ENCODE measurements at places on chromosomes 7 and 10.
A peak's percentile ranks its signal among the peaks of the same experiment; 100 is the strongest.

- no peak for DNase-seq
Measured at GRCh38 chr7:139909379-139910050, 80.5 kb downstream of the TBXAS1 start.

DNA sequence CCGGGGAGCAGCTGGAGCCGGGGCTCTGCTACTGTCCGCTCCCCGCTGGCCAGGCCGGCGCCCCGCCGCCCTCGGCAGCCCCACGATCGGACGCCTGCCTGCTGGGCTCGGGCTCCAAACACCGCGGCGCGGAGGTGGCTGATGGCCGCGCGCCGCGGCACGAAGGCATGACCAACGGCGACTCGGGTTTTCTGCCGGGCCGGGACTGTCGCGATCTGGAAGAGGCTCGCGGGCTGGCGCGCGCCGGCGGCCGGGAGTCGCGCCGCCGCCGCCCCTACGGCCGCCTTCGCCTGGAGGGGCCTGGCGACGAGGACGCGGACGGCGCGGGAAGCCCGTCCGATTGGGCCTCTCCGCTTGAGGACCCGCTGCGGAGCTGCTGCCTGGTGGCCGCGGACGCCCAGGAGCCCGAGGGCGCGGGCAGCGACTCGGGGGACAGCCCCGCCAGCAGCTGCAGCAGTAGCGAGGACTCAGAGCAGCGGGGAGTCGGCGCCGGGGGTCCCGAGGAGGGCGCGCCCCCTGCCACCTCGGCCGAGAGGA is 570 bp downstream of the TBC1D12 start:
- no peak for DNase-seq

- peak; percentile 36 for DNase-seq
Measured at GRCh38 chr10:79507440-79508167, 4.7 kb upstream of the EIF5AL1 start.

- DNase-seq, result no peak
Measured at GRCh38 chr7:135414208-135414607, 95.7 kb downstream of the CNOT4 start.

- no peak for DNase-seq
Measured at GRCh38 chr7:86282014-86282682, 361.6 kb upstream of the GRM3 start.

DNA sequence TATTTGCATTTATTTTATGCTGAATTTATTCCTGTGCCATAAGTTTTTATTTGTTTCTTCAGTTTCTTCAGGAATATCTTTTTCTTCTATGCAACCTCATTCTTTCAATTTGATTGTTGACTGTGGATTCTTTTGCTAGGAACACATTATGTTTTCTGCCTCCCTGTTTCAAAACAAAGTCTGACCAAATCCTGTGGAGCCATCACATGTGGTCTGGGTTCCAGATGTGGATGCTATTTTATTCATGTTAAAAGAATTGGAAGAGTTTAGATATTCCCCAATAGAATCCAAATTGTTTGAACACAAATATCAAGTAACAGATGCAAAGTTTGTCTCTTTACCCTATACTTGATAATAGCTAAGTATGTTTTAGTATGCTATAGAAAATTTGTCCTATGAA is 56.8 kb upstream of the LRRC17 start:
- DNase-seq, result no peak

GRCh38 chr10:132549371-132549770 is 11.8 kb downstream of the INPP5A start:
- DNase-seq, result peak; percentile 3

DNA sequence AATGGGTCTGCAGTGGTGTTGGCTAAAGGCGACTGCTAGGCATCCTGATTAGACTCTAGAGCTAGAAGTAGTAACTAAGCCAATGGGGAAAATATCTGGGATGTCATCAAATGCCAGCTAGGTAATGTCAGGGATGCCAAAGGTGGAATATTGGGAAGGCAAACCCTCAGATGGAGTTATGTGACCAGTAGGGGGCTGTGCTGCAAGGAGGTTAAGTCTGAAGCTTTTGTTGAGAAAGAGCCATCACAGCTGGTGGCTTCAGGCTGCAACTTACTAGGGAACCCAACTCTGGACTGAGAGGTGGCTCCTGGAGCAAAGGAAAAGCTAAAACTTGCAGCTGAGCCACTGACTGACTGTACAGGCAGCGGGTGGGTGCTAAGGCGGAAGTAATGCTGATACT is 576.9 kb upstream of the GHITM start:
- no peak for DNase-seq

- no peak for DNase-seq
Measured at GRCh38 chr10:88292185-88292514, 291.0 kb downstream of the RNLS start.

DNA sequence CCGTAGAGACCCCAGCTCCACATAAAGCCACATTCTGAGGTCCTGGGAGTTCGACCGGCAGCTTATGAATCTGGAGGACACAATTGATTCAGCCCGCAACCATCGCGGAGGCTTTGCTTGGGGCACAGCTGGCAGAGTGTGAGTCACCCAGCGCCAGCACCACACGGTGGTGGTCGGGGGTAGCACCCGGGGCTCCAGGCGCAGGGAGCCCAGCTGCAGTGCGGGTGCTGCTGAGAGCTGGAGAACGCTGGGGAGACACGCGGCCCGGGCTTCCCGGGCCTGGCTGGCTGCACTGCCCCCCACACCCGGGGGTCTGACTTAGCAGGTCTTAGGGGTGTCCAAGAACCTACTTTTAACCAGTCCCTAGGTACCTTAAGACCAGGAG is 87.9 kb downstream of the PAXIP1 start:
- no peak for DNase-seq

GRCh38 chr7:120550494-120551048 is 277.6 kb downstream of the KCND2 start:
- DNase-seq, result peak; percentile 7

DNA sequence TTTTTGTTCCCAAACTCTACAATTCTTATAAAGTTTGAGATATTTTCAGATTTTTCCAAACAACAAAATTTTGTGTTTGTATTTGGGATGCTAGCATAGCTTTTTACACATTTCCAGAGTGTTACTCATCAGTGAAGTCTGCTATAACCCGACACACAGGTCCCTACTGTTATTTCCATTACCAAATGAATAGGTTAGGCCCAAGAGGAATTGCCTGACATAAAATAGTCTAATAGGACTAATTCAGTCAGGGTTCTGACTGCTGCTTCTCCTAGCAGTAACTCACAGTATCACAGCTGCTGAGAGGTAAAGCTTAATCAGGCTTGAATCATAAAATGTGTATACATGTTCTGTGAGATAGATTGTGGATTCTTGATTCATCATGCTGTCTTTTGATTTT is 49.1 kb upstream of the STRIP2 start:
- DNase-seq, result no peak

GRCh38 chr10:29496341-29497162 is 138.2 kb downstream of the SVIL start:
- DNase-seq, result no peak

GRCh38 chr7:91267171-91267955 is 3.1 kb downstream of the FZD1 start:
- no peak for DNase-seq

DNA sequence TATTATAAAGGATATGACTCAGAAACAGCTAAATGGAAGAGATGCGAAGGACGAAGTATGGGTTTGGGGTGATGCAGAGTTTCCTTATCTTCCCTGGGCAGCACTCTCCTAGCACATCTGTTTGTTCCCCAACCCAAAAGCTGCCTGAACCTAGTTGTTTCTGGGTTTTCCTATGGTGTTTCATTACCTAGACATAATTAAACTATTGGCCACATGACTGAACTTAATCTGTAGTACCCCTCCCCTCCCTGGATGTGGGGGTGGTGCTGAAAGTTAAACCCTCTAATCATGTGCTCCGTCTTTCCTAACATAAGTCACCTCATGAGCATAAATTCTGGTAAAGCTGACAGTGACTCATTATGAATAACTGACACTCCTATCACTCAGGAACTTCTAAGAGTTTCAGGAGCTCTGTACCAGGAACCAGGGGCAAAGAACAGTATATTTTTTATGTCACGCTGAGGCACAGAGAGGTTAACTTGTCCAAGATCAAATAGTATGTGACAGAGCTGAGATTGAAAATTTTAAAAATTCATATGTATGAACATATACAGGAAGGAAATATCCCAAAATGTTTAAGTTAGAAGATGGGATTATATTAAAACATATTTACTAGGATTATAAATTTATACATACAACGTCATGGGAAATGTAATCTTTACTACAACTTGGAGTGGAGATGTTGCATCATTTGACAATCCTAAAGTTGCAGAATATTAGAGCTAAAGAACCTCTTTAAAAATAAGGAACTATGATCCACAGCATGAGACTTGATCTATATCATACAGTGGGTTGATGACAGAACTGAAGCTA is 4.8 kb downstream of the STRIP2 start:
- DNase-seq, result no peak

DNA sequence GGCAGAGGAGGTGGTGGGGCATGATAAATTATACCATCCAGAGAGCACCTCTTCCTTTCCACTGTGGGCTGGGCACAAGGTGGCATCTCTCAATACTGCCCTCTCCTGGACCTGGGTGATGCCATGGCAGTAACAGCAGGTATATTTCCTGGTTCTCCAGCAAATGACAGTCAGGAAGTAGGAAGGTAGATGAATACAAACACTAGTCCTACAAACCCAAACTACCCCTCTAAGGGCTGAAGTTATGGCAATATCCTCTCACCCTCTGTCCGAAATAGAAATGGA is 1004.9 kb downstream of the KCNMA1 start:
- peak; percentile 43 for DNase-seq

GRCh38 chr7:48255046-48255445 is 83.8 kb downstream of the ABCA13 start:
- DNase-seq, result no peak

GRCh38 chr7:68440866-68441265 is 1157.4 kb upstream of the AUTS2 start:
- DNase-seq, result no peak

- no peak for DNase-seq
Measured at GRCh38 chr10:114492351-114493037, 88.2 kb upstream of the AFAP1L2 start.

GRCh38 chr7:124907490-124907889 is 22.1 kb downstream of the POT1 start:
- DNase-seq, result no peak

DNA sequence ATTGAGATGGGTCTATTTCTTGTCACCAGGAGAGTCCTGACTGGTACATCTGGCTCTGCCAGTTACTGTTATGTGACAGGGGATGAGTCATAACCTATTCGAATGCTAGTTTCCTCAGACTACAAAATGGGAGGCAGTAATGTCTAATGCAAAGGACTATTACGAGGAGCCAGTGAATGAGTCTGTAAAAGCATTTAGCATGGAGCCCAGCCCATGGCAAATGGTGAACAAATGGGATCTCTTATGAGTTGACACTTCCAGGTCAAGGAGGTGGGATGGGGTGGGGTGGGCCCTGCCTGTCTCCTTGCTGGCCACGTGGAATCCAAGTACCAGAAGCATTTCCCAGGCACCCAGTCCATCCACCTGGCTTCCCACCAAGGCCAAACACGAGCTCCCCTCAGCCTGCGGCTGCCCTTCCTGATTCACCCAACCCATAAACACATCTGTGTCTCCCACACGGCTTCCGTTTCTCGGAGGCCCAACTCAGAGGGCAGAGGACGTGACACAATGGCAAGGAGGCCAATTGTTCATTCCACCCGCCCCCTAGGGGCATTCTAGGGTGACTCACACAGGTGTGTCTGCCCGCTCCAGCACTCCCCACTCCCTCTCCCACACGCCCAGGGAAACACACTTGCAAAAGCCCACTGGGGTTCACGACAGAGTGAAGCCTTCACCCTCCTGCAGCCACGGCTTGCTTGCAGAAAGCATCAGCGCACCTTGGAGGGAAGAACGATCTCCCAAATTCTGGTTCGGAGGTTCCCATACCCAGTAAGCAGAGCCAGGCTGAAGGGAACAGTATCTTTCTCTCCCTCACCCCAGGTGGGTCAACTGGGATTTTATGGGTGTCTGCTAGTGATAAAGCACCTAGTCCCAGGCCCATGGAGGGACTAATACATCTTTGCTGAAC is 109.8 kb downstream of the SH3PXD2A start:
- no peak for DNase-seq

GRCh38 chr10:114825513-114826253 is 4.1 kb downstream of the FHIP2A start:
- DNase-seq, result no peak

DNA sequence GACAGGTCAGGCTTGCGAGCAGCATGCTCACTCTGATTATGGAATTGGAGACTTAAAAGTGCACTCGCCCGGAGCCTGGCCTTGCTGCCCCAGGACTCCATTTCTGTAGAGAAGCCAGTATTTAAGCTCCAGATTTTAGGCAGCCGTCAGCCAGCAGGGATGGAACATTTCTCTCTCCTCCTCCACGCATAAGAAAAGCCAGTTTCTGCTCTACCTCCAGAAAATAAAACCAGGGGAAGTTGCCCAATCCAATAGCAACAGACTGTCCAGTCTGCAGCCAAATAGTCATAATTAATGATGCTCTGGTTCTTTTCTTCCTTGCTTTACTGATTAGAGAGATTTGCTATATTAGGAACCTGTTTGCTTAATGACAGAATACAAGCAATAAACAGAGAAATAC is 203.2 kb downstream of the GFRA1 start:
- no peak for DNase-seq

DNA sequence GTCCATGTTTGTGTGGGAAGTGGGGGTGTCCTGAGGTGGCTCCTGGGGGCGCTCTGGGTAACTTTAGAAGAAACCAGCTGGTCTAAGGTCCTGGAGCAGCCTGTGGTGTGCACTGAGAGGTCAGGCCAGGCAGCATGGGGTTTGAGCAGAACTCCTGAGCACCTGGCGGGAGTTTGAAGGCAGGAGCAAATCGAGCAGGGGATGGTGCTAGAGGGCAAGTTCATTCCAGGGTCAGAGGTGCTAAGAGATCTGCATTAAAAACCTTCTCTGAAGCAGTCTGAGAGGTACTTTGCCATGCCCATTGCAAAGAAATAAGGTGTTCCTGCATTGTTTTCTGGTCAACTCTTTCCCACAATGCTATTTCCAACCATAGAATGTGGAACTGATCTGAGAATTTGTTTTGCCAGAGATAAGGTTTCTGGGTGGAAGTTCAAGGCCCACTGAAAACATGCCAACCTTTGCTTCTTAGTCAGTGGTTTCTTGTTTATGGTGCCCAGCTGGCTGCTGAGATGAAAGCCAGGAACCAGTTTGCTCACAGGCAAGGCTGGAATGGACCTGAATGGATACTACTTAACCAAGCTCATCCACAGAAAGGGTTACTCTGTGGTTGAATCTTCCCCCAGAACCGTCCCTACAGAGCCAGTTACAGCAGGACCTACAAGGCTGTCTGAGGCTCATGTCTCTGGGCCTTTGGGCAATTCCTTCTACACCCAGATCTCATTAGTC is 136.3 kb upstream of the TMEM72 start:
- DNase-seq, result no peak

DNA sequence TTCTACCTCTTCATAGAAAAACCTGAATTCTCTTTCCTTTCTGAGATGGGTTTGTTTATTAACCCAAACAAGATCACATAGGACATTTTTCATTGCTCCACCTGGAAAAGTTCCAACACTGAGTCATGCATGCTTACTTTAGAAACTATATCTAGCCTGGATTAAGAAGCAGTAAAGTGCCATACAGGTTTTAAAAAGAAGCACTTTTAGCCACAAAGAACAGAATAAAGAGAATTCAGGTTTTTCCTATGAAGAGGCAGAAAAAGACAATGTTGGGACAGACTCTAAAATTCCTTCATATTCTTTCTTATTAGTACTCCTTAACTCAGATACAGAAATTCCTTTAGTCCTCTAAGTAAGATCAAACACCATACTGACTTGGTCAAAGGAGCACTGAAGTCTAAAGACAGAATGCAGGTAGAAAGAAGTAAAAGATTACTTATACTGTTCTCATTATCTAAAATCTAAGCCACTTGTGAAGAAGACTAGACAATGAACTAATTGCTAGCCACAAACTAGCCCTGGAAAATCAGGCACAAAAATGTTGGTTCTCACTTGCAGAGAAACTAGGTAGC is 241.3 kb downstream of the ANK3 start:
- no peak for DNase-seq

Measured in NCI-H2029 treated with DMSO at 0.1 percent for 48 hours (cell line).